Mammary epithelial cell (primary cell): ENCODE measurements at places on chromosomes 2 and 18. TPM values are rescaled to one million over a fixed set of nuclear protein-coding genes. Genes with fewer than 3 reads are reported as not detected.

- DNase-seq, result no peak
Observed at GRCh38 chr2:108076527-108076926, 90.2 kb downstream of the SLC5A7 start.

DNA sequence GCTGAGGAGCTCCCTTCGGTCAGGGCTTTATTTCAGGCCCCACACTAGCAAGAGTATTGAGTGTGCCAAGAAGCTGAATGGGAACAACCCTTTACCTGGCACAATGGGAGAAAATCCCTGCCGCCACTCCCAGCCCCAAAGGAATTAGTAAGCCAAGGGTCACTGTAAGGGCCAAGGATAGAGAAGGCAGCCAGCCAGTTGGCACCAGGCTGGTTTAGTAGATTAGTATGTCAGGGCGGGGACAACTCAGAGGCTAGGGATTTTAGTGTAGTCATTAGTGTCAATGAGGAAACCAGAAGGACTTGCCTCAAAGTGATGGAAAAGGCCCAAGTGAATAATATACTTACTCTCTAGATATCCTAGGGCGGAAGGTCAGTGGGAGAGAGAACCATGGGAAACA, 34.9 kb upstream of the CYP26B1 start:
- DNase-seq, result no peak

- peak; percentile 57 for DNase-seq
Observed at GRCh38 chr2:64606479-64607363, 47.0 kb downstream of the SERTAD2 start.

GRCh38 chr2:237885111-237885930, 25.9 kb downstream of the RAMP1 start:
- DNase-seq, result no peak

DNA sequence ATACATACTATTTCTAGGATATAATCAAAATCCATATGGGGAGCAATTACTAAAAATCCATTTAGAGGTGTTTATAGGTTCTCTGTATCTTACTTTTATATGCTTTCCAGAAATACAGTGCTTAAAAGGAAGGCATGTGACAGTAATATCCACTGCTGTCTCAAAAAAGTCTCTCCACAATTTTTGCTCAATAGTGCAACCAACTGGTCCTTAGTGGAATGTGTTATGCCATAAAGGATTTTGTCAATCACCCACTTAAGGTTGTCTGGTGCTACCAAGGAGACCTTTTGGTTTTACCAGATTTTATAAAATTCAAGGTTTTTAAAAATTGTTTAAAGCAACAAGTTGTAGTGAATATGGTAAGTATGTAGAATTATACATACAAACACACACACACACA, 328.5 kb upstream of the DSEL start:
- peak; percentile 13 for DNase-seq

DNA sequence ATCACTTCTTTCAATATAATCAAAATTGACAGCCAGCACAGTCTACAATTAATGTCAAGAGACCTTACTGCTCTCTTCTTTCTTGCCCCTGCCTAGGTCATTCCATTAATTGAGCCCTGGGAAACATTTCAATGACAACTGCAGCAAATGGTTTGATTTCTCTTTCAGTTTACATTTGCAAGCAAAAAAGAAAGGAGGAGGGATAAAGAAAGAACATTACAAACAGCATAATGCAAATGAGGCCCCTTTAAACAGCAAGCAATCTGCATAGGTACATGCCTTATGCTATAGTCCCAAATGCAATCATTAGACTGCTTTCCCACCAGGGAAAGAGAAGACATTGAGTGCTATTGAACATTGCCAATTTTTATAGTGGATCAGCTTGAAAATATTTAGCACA, 655.0 kb upstream of the CDH2 start:
- no peak for DNase-seq

DNA sequence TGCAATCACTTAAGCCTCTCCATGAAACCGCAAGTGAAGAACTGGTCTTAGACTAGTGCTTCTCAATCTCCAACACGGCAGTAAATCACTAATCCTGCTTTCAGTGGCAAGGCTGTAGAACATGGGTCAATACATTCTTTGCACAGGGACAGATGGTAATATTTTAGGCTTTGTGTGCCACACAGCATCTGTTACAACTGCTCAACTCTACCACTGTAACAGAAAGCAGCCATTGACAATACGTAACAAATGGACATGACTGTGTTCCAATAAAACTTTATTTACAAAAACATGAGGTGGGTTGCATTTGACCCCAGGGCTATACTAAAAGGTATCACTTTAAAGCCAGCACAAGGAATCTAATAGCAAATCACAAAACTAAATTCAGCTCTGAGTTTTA, 51.1 kb downstream of the RNF152 start:
- no peak for DNase-seq

DNA sequence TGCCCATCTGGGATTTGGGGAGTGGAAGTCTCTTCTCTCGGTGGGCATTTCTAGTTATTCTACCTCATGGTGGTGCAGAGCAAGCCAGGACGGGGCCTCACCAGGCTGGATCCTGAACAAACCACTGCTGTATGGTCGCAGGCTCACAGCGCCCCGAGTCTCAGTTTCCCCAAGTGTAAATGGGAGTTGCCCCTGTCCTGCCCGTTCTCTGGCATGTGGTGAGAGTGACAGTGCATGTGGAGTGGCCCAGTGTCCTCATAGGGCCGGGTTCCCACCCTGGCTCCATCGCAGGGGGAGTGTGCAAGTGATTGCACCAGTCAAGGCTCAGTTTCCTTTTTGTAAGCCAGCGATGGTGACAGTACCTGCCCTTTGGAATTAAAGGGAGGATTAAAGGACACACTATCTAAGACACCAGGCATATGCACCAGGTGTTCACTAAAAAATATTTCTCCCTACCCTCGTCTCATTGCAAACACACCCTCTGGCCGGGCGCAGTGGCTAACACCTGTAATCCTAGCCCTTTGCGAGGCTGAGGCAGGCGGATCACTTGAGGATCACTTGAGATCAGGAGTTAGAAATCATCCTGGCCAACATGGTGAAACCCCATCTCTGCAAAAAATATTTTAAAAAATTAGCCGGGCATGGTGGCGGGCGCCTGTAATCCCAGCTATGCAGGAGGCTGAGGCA, 173.3 kb upstream of the MYCN start:
- DNase-seq, result no peak

DNA sequence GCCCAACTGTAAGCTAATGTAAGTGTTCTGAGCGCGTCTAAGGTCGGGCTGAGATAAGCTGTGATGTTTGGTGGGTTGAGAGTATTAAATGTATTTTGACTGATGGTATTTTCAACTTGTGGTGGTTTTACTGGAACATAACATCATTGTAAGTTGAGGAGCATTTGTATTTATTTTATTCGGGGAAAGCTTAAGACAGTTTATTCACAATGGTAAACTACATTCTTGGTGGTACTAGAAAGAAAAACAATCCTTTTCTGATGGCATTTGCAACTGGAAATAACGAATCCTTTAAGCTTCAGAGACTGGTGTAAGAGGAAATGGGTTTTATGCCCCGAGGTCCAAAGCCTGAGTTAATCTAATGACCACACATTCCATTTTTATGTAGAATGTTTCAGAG, 283.3 kb upstream of the NETO1 start:
- no peak for DNase-seq

DNA sequence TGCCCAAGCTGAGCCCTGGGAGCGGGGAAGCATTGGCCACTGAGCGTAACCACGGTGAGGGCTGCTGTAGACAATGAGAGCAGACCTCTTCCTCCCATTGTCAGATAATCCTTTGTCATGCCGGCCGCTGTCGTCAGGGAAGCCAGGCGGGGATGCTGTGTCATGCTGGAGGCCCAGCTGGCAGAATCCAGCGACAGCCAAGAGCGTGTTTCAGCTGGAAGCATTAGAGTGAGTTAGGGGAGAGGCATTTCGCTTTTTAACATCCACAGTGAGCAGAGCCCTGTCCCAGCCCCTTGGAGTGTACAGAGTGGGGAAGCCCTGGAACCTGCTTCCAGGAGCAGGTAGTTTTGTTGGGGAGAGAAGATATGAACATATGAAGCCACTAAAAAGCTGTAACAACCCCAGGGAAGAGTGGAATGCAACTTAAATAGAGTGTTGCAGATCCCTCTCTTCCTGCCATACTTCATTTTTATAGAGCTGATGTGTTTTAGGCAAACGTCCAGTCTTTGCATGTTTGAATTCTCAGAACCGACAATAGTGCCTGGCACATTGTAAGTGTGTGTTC, 7.0 kb downstream of the CTIF start:
- DNase-seq, result peak; percentile 79

DNA sequence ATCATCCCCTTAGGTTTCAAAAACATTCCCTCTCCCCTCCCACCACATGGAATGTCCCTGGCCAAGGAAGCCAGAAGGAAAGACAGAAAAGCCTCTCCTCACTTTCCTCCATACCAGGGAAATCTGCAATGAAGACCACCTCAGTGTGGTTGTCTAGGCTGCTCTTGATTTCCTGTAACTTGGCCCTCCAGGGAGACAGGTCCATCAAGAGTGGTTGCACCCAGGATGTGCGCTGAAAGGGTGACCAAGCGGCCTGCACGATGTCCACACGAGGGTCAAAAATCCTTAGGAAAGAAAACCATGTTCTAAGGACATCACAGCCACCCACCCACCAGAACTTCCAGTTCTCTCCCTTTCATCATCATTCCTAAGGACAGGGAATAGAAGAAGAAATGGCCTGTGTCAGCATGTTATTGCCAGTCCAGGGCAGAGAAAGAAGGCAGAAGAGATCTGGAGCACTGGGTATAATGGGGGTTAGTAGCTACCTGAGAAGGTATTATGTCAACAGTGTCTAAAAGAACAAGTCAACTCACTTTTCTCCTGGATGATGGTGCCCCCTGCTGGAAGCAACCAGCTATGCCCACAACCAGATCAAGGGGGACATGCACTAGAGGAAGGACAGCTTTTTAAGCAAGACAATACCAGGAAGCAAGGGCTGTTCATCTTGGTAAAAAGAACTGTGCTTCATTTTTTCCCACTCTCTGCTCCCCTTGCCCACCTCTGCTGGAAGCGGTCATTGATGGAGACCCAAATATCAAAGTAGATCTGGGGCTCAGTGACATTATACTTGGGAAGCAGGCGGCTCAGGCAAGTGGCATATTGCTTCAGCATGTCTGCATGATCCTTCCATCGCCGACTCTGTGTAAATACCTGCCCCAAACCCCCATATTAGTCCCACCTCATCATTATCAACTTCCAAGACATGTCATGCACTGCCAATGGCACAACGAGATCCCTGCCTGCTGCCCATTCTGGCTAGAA, 9.3 kb downstream of the GGCX start:
- peak; percentile 71 for DNase-seq

GRCh38 chr2:60260639-60261296, 292.7 kb downstream of the BCL11A start:
- peak; percentile 82 for DNase-seq

GRCh38 chr2:9779596-9780264, 63.5 kb upstream of the TAF1B start:
- DNase-seq, result no peak

The POTEE gene
- not detected for polyA plus RNA-seq

The MAP3K19 gene
- not detected for polyA plus RNA-seq

The USP40 gene
- polyA plus RNA-seq, result 28.2 TPM

The CDH7 gene
- polyA plus RNA-seq, result not detected

The KIAA2012 gene
- polyA plus RNA-seq, result not detected

The TRAK2 gene
- polyA plus RNA-seq, result 8.6 TPM
